ENCODE measurements at places on chromosomes 2 and 18.

GRCh38 chr18:2442726-2443275 is 128.5 kb downstream of the METTL4 start:
- no peak for DNase-seq

DNA sequence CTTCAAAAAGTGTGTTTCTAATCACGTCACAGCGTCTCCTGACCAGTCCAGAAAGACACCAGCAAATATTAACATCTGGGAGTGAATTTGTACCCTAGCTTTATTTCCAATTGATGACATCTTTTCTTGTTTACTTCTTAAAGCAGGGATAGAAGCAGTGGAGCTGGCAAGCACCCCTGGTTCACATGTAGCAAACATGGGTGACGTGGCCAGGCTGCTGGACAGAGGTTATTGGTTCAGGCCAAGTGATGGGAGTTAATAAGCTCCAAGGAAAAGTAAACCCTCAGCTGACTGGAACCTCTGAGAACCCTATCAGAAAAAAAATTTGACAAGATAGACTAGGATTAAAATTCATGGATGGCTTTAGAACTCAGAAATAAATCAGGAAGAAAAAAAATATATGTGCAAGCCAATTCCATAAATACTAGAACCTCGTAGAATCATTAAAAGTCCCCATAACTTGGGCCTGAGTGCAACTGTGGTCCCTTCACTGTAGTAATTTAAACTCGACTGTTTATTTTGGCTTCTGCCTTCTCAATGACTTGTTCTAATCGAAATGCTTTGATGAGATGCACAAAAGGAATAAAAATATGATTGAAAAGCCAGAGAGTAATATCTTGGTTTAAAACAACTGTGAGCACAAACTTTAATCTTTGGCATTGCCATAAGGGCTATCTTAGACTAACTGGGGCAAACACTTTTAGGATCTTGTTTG is 121.5 kb upstream of the CTAGE1 start:
- no peak for DNase-seq

DNA sequence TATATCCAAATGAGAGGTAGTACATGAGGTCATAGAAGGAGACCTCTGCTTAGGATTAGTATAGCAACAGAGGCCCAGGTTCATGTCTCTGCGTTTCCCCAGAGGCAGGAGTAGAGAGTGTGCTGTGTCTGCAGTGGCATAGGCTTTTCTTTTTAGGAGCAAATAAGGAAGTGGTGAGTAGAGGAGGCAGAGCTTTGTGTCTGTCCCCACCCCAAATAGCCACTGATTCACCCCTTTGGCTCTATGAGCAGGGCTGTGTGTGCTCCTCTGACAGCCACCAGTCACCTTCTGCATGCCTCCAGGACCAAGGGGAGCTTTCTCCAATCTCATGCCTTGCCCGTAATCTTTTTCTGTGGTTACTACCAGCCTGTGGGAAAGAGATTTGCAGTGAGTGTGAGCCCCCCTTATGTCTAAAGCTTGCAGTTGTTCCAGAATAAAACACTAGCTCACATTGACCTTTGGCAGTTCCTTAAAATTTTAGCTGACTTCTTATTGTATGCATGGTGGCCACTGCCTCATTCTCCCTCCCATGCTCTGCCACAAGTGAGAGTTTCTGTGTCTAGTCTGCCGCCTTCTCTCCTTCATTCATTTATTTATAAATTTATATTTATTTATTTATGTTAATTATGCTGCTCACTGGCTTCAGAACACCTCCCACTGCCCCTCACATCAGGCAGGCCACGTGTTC is 23.5 kb upstream of the ELAC1 start:
- DNase-seq = peak; percentile 65

GRCh38 chr18:76379226-76380126 is 115.6 kb downstream of the ZNF516 start:
- no peak for DNase-seq

DNA sequence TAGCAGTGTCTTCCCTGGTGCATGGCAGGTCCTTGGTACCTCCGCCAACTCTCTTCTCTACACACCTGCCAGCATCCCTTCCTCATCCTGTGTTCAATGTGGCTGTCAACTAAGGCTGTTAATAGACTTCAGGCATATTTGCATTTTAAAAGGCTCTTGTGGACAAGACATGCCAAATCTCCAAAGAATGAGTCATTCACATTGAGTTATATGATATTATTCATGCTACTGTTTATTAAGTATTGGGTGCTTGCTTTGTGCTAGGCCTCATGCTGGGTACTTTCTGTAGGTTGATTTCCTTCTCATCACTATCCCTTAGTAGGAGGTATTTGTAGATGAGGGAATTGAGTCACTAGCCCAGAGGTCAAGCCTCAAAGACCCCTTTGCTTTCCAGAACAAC is 5.2 kb downstream of the MYO1B start:
- no peak for DNase-seq

DNA sequence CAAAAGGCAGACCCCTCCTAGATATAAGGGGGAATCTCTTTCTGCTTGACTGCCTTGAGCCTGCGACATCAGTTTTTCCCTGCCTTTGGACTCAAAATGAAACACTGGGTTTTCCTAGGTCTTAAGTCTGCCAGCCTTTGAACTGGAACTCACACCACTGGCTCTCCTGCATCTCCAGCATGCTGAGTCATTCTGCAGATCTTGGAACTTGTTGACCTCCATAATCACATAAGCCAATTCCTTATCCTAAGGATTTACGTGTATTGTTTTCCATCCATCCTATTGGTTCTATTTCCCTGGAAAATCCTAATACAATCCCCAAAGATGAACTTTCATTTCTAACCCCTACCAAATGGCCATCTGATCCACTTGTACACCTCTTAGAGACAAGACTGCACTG is 88.0 kb downstream of the AFF3 start:
- DNase-seq = no peak

DNA sequence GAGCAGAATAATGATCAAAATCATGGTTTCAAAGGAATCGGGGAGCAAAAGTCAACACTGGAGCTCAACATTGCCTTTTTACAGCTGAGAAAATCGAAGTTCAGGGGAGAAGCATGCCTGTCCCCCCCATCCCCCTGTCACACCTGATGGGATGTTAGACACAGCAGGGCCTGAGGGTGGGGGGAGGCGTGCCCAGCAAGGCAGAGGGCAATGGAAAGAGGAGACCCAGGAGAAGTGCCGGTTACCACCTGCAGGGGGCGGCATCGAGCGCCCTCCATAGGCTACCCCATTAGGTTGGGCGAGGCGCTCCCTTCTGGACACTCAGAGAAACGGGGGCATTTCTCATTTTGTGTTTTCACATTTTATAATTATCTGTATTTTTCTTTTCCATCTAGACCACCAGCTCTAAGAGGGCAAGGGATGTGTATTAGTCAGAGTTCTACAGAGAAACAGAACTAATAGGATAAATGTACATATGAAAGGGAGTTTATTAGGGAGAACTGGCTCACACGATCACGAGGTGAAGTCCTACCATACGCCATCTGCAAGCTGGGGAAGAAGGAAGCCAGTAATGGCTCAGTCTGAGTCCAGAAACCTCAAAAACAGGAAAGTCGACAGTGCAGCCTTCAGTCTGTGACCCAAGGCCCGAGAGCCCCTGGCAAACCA is 271.3 kb downstream of the LRATD1 start:
- DNase-seq = peak; percentile 77

DNA sequence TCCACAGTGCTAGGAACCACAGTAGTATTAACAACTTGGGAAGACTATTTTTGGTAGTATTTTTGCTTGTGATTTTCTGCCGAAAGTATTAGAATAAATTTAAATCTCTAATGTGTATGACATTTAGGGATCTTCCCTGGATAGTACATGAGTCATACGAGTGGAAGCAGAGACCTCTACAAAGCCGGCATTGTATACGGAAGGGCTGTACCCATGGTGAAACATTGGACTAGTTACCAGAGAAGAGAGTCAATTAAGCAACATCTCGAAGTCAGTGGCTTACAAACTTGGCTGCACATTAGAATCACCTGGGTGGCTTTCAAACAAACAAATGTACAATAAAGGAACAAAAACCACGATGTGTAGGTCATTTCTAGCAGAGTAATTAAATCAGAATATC is 1131.7 kb upstream of the LRRTM1 start:
- DNase-seq = no peak

- no peak for DNase-seq
Measured at GRCh38 chr2:40281021-40281940, 170.6 kb downstream of the SLC8A1 start.

DNA sequence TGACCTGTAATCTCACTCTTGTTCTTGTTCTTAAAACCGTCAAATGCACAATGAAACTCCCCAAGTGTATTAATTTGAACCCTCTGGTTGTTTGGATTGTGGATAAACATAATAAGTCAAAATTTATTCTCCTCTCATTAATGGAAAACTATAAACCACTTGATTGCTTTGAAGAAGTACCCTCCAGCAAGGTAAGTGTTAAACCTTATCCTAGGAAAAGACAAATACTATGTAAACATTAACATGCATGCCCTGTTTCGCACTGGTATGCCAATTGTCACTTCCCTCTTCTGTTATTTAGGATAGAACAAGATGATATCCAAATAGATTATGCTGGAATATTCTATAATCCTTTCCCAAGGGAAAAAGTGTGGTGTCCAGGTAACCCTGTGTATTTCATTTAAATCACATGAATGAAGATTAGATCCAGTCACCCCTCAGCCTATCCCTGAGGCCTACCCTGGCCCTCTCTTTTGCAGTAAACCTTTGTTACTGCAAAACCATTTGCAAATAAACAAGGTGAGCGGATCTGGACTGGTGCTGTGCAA is 1.3 kb downstream of the ADI1 start:
- DNase-seq = no peak

DNA sequence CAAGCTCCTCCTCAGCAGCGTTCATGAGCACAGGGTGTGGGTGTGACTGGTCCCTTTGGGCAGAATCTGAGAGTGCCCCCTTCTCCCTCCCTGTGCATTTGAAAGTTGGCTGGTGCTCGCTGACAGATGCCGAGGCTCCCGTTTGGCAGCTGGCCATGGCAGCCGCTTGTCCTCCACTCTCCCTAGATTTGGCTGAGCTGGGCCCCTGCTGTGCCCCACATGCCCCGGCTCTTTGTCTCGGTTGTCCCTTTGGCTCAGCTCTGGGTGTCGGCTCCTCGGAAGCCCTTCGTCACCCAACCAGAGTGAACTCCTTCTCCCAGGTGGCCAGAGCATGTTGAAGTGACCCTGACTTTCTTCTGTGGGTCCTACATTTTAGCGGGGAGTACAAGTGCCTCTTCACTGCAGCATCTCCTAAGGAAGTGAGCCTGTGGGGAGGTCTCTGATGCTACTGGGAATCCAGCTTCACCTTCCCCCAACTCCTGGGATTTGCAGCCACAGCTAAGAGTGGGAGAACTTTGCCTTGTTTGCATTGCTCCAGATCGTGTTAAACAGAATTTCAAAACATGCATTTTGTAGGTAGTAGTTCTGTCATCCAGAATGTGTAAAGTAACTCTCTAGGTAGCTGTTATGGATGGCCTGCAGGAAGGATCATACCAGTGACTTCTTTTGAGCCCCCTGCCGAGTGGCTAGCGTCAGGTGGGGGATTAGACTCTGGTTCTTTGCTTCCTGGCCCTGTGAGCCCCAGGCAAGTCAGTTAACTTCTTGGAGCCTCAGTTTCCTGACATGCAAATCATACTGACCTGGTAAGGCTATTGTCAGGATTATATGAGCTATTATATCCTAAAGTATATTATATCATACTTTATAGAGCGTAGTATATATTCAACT is 24.2 kb downstream of the HPCAL1 start:
- no peak for DNase-seq

DNA sequence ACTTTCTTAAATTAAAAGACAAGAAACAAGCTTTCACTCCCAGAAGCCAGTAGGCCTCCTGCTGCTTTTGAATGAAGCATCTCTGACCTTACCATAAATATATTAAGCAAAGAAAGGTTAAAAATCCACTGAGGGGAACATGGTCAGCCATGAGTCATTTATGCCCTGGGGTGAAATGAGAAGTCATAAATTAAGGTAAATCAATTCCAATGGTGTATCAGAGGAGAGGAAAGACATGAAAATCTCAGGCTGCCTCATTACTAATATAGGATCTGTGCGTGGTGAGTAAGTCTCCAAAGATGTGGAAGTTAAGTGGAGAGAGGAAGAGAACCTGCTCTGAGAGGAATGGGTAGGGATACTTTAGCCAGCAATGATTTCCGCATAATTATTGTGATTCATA is 292.3 kb upstream of the CHAC2 start:
- no peak for DNase-seq

DNA sequence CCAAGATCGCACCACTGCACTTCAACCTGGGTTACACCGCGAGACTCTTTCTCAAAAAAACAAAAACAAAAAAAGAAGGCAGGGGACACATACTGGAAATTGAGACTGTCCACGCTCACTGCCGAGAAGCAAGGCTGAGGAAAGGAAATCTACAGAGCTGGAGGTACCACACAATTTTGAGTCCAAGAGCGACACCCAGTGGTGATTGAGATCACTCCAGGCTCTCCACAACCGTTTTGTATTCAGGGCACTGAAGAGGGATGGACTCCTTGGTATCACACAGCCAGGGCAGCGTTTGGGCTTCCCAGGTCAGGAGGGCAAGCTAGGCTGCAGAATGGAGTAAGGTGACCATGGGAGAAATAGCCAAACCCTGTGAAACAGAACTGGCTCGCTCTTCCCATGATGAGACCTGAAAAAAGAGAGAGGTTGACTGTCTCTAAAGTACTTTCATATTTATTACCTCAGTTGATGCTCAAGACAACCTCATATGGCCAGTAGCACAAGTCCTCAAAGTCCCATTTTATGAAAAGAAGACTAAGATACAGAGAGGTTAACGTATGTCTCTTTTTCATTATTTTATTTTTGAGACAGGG is 74.5 kb upstream of the YPEL5 start:
- DNase-seq = peak; percentile 75

DNA sequence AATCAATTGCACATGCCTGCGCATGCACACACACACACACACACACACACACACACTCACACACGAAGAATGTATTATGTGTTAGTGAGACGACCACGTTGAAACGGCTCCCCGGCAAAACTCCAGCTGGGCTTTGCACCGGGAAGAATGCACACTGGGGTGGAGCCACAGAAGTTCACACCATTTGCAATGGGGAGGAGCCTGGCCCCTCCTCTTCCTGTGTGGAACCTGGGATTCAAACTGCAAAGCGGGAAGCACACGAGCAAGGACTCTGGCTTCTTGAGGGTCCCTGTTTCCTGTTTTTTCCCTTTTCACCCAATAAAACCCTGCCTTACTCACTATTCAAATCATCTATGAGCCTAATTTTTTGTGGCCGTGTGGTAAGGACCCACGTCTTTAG is 304.0 kb upstream of the TMEFF2 start:
- DNase-seq = no peak

DNA sequence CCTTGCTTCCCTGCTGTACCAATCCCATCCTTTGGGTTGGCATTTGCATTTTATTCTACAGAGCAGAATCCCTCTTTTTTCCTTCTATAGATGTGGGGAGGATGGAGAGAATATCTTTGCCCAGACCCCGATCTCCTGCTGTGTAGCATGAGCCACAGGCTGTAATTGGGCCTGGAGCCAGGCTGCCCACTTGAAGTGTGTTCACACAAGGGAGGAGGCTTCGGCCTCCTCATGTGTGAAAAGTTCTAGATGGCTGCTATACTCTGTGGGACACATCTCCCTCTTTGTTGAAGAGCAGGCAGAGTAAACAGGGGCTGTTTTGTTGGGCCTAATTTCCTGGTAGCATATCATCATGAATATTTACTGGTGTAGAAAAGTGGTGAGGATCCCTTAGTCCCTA is 126.3 kb downstream of the XRCC5 start:
- DNase-seq = no peak

Data from NB4 (cell line).